ENCODE measurements at places on chromosomes 7 and 10.

- no peak for DNase-seq
Observed at GRCh38 chr7:79684384-79684783, 230.9 kb upstream of the MAGI2 start.

DNA sequence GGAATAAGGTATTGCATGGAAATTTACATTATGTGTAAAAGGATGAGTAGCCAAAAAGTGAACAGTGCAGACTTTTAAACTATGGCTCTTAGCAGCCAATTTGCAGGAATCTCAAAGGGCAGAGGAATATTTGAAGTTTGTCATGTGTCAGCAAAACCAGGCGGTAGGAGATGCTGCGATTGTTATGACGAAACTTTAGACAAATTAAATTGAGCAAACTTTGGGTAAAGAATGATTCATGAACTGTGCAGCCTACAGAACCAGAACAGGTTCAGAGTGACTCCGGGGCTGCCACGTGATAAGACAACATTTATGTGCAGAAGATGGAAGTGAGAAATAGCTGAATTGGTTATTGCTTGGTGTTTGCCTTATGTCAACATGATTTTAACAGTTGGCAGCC, 39.2 kb upstream of the CCDC6 start:
- DNase-seq: no peak

DNA sequence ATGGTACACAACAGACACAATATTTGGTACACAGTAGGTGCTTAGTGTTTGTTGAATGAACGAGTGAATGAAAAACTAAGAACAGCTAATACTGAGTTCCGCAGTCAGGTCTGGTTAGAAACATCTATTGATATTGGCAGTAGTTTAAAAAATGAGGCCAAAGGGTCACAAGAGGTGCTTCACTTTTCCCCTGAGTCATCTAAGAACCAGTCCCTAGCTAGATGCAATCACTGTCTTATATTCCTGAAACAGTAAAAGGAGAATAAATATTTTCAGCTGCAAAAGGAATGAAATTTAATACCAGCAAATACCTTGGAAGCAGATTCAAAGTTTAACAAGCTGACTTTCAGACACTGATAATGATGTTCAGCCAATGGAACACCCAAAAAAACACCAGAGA, 54.5 kb downstream of the SCRN1 start:
- DNase-seq: no peak

DNA sequence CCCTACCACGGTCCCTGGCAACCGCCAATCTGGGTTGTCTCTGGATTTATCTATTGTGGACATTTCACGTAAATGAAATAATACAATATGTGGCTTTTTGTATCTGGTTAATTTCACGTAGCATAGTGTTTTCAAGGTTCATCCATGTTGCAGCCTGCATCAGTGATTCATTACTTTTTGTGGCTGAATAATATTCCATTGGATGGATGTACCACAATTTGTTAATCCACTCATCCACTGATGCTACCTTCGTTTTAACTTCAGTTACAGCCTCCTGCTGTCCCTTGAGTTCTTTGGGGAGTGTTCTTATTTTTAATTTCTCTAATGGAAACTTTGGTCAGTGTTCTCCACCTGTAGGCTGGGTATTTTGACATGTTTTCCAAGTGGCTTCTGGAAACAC, 49.5 kb downstream of the GRK5 start:
- DNase-seq: no peak

GRCh38 chr7:35736725-35737124, 41.8 kb upstream of the HERPUD2 start:
- DNase-seq: no peak

- DNase-seq: no peak
Observed at GRCh38 chr10:127374901-127375300, 174.2 kb upstream of the NPS start.

DNA sequence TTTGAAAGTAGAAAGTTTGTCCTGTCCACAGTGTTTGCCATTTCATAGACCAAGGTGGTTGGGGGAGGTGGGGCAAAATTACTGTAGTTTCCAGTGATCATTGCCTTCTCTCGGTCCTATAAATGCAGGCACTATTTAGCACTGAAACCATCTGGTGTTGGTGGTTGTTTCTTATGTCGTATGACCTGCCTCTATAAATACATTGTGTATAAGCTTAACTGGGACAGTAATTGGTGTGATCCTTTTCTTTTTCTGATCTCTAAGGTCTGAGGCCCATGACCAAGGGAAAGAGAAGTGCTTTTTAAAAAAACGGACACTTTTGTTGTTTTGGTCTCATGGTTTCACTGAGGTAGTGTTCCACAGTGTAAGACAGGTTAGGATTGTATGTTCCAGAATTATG, 63.1 kb downstream of the AUTS2 start:
- no peak for DNase-seq

- no peak for DNase-seq
Observed at GRCh38 chr7:20083781-20084180, 133.4 kb downstream of the MACC1 start.

DNA sequence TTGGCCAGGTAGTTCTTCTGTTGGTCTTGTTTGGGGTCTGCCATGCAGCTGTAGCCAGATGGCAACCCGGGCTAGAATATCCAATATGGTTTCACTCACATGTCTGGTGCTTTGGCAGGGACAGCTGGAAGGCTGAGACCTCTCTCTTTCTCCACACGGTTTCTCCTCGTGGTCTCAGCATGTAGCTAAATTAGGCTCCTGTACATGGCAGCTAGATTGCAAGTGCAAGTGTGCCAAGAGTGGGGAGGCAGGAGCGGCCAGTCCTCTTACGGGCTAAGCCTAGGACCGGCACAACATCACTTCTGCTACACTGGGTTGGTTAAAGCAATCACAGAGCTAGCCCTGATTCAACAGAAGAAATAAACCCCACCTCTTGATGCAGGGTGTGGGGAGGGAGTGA, 9.3 kb upstream of the PDE1C start:
- no peak for DNase-seq
